ENCODE measurements at places on chromosomes 7 and 10. TPM values are rescaled to one million over a fixed set of nuclear protein-coding genes. Genes with fewer than 3 reads are reported as not detected.
A peak's percentile ranks its signal among the peaks of the same experiment; 100 is the strongest.

GRCh38 chr10:104707602-104708459 lies 66.7 kb downstream of the SORCS3 start:
- H3K4me3 ChIP-seq, result no peak overlapping the region
- H3K27ac ChIP-seq, result no peak overlapping the region
- no peak for DNase-seq
- H3K36me3 ChIP-seq, result no peaks in the 10 kb centered on the region
- no peaks in the 10 kb centered on the region for H3K27me3 ChIP-seq

DNA sequence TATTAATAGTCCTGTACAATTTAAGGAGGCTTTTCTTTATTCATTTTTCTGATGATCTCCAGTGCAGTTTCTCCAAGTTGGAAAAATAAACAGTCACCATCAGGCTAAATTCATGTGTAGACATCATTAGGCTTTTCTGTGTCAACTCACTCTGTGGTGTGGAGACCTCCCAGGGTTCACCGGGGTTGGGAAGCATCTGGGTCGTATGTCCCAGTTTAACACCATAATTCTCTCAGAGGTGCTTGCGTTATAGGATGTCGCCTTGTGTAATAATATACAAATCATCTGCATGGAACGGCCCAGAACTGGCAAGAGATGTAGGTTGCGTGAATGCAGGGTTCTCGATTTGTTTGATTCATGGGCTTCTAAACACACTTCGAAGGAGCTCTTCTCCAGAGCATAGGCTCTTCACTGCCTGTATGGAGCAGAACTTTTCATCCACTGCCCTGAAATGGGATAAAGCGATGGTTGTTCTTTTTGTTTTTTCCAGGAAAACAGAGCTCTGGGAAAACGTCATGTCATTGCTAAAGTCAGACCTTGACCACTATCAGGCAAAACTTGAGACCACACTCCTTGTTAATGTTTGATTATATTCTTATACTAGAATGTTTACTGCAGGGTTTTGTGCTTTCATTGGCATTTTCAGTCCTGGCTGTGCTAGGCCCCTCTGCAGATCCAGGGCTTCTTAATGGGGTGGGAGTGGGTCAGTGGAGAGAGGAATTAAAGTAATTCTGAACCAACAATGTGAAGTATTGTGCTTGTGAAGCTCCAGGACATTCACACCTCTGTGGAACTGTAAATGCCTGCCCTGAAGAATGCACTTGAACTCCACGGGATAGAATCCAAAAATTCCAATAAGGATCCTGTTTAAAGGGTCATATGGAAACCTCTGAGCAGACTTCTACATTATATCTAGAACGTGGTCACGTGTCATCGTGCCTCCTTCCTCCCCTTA lies 172.8 kb downstream of the TRIL start:
- H3K27me3 ChIP-seq, result no peaks in the 10 kb centered on the region
- H3K4me3 ChIP-seq, result no peak overlapping the region

- peaks cover 43% of the 10 kb centered on the region for H3K36me3 ChIP-seq
- no peaks in the 10 kb centered on the region for H3K27me3 ChIP-seq
- H3K4me3 ChIP-seq, result no peak overlapping the region
- peak; percentile 97 for DNase-seq
Observed at GRCh38 chr10:93465806-93466675, 16.1 kb downstream of the MYOF start.

DNA sequence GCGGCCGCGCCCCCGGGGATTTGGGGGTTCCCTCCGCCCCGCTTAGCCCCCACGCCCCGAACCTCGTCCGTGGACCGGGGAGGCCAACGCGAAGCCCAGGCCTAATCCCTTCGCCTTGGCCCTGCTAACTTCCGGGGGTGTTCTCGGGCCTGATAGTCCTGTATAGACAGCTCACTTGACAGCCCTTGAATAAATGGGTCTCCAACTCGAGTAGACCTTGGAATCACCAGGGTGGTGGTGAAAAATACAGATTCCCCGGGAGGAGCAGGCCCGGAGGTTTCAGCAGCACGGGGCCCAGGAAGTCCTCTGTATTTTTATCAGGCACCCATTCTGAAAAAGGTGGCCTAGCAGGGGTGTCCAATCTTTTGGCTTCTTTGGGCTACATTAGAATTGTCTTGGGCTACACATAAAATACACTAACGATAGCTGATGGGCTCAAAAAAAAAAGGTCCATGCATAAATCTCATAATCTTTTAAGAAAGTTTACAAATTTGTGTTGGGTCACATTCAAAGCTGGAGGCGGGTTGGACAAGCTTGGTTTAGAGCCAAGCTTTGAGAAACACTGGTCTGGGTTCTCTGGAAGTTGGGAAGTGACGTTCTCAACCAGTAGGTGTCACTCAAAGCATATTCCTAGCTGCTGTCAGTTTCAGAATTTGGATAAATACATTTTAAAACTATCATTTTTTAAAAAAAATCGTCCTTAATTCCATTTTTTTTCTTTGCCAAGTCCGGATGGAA lies 221.7 kb downstream of the PHTF2 start:
- peak; percentile 58 for DNase-seq
- peak overlapping the region; percentile 56 for H3K4me3 ChIP-seq
- H3K27me3 ChIP-seq, result peaks cover 4% of the 10 kb centered on the region
- peaks cover 17% of the 10 kb centered on the region for H3K4me1 ChIP-seq
- H3K27ac ChIP-seq, result peak overlapping the region; percentile 74
- H3K36me3 ChIP-seq, result no peaks in the 10 kb centered on the region

DNA sequence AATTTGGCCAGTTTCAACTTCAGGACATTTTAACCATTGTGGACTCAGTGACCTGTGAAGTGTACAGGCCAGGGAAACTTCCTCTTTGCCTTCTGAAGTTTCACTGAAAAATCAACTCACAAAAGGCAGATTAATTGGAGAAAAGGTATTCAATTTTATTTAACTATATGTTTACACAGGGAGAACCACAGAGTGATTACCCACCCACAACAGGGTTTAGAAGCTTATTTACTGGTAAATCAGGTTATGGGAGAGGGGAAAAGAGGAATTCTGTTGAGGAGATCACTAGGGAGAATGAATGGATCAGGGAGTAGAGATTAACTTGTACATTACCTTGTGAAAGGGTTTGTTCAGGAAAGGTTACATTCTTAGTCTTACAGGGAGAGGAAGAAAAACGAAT lies 1.7 kb upstream of the AKR1D1 start:
- DNase-seq, result no peak
- H3K36me3 ChIP-seq, result no peaks in the 10 kb centered on the region
- no peaks in the 10 kb centered on the region for H3K4me1 ChIP-seq
- H3K4me3 ChIP-seq, result no peak overlapping the region
- H3K27ac ChIP-seq, result no peak overlapping the region

- no peak for DNase-seq
- no peaks in the 10 kb centered on the region for H3K4me1 ChIP-seq
- H3K4me3 ChIP-seq, result no peak overlapping the region
- no peak overlapping the region for H3K27ac ChIP-seq
Observed at GRCh38 chr10:69345402-69345801, 67.1 kb downstream of the HK1 start.

DNA sequence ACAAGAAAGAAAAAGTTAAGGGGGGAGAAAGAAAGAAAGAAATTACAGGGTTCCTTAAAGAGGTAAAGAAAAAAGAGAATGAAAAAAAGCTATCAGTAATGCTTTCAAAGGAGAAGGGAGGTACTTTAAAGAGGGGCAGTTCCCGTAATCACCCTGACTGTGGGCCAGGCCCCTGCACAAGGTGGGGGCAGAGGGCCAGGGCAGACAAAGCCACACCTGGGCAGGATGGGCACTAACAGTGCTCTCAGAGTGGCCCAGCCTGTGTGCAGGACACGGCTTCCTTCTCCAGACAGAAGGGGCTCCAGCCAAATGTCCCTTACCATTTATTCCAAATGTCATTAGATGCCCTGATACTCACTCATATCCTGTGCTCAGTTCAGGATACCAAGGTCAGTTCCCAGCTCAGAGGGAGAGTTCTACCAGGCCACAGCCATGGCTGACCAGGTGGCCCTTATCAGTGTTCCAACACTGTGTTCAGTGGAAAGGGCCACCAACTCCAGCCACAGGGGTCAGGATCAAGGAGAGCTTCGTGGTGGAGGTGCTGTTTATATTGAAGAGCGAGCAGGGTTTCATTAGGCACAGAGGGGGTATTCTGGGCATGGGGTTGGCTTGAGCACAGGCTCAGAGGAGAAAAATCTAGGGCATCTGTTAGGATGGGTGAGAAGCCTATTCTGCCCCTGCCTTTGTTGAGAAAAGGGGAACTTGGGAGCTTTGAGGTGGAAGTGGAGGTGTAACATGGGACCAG lies 29.9 kb downstream of the DPCD start:
- no peak overlapping the region for H3K4me3 ChIP-seq
- H3K27ac ChIP-seq, result no peak overlapping the region

- no peak overlapping the region for H3K4me3 ChIP-seq
- H3K36me3 ChIP-seq, result peaks cover 5% of the 10 kb centered on the region
- no peak for DNase-seq
Observed at GRCh38 chr10:122419016-122419415, 35.4 kb upstream of the ARMS2 start.

DNA sequence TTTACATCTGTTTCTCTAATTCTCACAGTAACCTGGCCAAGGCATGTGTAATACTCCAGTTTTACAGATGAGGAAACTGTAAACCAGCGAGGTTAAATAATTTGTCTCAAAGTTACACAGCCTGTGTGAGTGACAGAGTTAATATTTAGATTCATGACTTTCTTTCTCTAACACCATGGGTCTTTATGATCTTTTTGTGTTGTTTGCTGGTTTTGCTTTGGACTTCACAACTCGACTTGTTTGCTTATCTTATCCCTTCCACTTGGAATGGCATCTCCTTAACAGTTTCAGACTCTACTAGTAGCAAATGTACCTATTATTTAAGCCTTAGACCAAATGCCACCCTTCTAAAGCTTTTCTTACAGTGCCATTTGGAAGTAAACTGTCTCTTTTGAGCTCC lies 34.4 kb downstream of the MXI1 start:
- no peaks in the 10 kb centered on the region for H3K36me3 ChIP-seq
- H3K4me1 ChIP-seq, result no peaks in the 10 kb centered on the region
- H3K27ac ChIP-seq, result no peak overlapping the region
- no peak for DNase-seq
- no peaks in the 10 kb centered on the region for H3K27me3 ChIP-seq
- H3K4me3 ChIP-seq, result no peak overlapping the region

DNA sequence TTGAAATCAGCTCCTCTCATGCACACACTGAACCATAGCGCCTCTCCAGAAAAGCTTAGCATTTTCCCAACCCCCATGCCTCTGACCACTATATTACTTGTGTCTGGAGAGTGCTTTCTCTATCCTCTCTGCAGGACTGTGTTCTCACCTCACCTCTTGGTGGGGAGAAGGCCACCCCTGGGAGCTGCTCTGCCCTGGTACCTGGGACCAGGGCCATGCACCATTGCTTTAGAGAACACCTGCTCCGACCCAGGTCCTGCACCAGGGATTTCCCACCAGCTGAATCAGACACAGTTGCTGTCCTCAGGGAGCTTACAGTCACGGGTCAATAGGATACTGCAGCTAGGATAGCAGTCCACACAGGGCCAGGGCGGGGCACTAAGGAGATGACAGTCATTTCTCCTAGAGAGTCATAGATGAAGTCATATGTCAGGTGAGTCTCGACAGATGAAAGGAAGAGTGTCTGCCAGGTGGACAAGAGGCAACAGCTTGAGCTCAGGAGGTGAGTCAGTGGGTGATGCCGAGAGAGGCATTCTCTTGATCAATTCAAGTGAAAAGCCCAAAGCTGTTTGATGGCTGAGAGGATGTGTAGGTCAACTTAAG lies 619 bp upstream of the LMTK2 start:
- H3K36me3 ChIP-seq, result peaks cover 4% of the 10 kb centered on the region
- no peak for DNase-seq
- no peaks in the 10 kb centered on the region for H3K27me3 ChIP-seq
- peak overlapping the region; percentile 99 for H3K4me3 ChIP-seq
- no peaks in the 10 kb centered on the region for H3K4me1 ChIP-seq
- H3K27ac ChIP-seq, result no peak overlapping the region

DNA sequence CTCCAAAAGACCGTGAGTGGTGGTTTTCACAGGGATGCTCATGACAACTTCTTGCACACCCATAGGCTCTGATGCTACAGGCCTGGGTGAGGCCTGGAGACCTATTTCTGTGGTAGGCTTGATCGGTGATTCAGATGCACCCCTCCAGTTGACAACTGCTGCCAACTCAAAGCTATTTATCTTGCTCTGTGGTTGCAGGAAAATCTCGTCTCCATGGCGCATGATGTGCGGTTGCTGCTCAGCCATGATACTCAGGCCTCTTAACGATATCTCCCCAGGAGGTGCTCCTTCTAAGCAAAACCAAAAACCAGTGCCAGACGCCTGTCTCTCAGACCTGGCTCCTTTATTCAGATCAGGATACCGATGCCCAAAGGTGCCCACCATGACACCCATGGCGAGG lies 31.4 kb downstream of the C10orf90 start:
- H3K36me3 ChIP-seq, result no peaks in the 10 kb centered on the region
- no peak overlapping the region for H3K27ac ChIP-seq
- no peaks in the 10 kb centered on the region for H3K27me3 ChIP-seq
- H3K4me1 ChIP-seq, result no peaks in the 10 kb centered on the region
- H3K4me3 ChIP-seq, result no peak overlapping the region
- no peak for DNase-seq

- no peak overlapping the region for H3K4me3 ChIP-seq
- H3K27me3 ChIP-seq, result no peaks in the 10 kb centered on the region
- H3K4me1 ChIP-seq, result no peaks in the 10 kb centered on the region
Observed at GRCh38 chr10:106136175-106136574, 1028.3 kb downstream of the SORCS1 start.

DNA sequence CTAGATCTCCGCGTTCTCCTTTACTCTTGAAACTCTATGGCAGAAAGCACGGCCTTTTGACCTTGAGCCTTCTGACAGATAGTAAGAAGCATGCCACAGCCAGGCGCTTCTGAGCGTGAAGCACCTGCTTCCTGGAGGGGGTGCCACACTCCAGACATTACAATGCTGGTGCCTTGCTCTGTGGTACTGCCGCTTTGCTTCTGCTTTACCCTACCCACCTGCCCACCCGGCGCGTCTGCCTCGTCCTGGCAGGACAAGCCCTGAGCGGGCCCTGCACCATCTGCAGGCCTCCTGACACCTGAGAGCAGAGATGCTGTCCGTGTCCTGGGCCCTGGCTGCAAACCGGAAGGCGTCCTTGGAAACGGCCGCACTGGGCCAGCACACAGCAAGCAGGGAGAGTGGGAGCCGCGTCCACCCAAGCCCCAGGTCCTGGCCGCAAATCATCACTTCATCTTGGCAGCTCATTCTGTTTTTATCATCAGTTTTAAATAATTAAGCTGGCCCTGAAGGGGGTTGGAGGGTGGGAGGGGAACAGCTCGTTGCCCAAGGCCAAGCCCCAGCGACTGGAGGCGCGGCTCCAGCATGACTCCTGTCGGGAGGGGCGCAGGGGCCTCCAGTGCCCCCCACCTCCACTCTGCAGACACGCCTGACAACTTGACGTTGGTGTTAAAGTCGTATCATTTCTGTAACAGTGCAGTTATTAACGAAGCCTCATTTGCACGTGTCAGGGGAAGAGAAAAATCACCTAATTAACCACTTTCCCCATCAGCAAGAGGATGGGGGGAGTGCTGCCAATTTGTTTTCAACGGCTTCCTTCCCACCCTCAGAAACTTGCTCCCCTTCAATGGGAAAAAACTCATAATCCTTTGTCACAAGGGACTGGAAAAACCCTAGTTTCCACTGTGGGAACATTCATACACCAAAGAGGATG lies 132.2 kb downstream of the MAD1L1 start:
- no peak overlapping the region for H3K27ac ChIP-seq
- DNase-seq, result no peak
- no peaks in the 10 kb centered on the region for H3K4me1 ChIP-seq

- no peak for DNase-seq
- peaks cover 9% of the 10 kb centered on the region for H3K4me1 ChIP-seq
- no peaks in the 10 kb centered on the region for H3K36me3 ChIP-seq
- H3K4me3 ChIP-seq, result no peak overlapping the region
Observed at GRCh38 chr10:72085166-72085565, 3.2 kb downstream of the SPOCK2 start.

The MICU1 gene
- 50.7 TPM for total RNA-seq

The FAM200A gene
- total RNA-seq, result 6.8 TPM

The SFXN3 gene
- total RNA-seq, result 52.4 TPM

The PDE1C gene
- not detected for total RNA-seq

The KEL gene
- total RNA-seq, result 5.1 TPM

The METTL27 gene
- total RNA-seq, result 0.91 TPM

The TSPAN12 gene
- total RNA-seq, result 1.8 TPM
